ENCODE measurements at places on chromosomes 12 and 14.

GRCh38 chr12:79841248-79841877 lies 93.5 kb downstream of the PPP1R12A start:
- DNase-seq: no peak

DNA sequence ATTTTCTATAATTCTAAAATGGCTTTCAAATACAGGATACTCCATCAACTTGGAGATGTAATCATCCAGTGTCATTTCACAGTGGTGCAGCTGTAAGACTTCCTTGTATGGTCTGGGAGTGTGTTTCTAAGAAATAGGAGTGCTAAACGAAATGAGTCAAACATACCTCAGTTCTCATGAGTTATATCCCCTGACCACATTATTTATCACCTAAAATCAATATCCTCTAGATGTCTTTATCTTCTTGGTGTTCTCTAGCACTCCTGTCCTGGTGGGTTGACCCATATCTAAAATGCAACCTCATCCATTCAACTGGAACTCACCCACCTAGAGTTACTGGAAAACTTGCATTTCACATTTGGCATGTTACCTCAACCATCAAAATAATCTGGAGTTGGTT lies 33.2 kb downstream of the TMEM30B start:
- no peak for DNase-seq

- DNase-seq: no peak
Observed at GRCh38 chr12:45613296-45613695, 116.2 kb upstream of the ARID2 start.

GRCh38 chr14:33555710-33556350 lies 395.0 kb downstream of the EGLN3 start:
- no peak for DNase-seq

DNA sequence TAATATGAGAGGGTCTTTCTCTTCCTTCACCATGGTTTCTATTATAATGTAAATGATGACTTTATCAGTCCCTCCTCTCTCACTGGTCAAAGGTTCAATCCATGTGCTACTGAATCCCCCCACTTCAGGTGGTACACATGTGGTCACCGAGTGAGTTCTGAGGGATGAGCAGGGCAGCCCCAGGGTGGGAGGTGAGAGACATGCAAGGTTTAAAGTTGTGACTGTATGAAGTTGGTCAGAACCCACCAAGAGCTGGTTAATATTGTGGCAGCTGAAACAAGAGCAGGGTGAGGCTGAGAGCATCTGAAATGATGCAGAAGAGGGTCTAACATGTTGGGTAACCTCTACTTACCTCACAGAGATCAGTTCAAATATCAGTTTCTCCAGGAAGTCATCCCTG lies 444.7 kb upstream of the FBXO33 start:
- no peak for DNase-seq

- no peak for DNase-seq
Observed at GRCh38 chr14:70882776-70883492, 24.3 kb upstream of the PCNX1 start.

DNA sequence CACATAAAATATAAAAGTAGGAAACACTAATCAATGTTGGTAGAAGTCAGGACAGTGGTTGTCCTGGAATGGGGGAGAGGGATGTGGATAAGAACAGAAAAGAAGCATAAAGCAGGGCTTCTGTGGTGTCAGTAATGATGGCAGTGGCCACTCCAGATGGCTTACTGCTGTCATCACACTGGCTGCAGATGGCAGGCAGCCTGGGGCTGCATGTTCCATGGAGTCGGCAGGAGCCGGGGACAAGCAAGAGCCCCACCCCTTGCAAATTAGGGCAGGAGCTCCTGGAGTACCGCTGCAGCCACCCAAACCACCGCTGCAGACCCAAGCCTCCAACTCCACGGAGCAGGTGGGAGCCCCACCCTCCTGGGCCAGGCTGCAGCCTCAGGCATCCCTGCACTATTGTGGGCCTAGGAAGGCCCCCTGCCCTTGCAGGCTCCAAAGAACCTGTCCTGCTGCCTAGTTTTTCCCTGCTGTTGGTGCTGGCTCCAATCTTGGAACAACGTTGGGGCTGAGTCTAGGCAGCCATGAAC lies 28.8 kb upstream of the SLC5A8 start:
- no peak for DNase-seq

DNA sequence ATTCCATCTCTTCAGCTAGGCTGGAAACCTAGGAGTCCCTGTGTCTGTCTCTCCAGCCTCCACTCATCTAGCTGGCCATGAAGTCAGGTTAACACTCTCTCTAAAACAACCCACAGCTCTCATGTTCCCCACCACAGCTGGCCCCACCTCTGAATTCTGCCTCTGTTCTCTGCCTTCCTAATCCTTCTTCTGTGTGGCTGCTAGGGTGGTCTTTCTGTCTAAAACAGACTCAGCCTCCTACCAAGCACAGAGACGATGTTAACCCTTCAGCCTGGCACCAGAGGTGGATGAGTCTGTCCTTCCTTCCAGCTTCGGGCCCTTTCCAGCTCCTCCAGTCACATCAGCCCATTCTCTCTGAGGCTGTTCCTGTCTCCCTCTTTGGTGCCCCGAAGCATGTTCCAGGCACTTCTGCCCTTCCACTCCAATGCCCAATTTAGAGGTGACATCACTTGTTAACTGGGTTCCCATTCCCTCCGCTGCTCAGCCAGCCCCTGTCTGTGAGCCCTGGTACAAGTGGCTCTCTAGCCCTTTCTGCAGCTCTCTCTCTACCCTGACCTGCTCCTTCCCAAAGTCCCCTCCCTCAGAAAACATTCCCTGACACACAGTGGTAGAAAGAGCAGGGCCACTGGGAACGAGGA lies 9.1 kb downstream of the FIGNL2 start:
- no peak for DNase-seq

DNA sequence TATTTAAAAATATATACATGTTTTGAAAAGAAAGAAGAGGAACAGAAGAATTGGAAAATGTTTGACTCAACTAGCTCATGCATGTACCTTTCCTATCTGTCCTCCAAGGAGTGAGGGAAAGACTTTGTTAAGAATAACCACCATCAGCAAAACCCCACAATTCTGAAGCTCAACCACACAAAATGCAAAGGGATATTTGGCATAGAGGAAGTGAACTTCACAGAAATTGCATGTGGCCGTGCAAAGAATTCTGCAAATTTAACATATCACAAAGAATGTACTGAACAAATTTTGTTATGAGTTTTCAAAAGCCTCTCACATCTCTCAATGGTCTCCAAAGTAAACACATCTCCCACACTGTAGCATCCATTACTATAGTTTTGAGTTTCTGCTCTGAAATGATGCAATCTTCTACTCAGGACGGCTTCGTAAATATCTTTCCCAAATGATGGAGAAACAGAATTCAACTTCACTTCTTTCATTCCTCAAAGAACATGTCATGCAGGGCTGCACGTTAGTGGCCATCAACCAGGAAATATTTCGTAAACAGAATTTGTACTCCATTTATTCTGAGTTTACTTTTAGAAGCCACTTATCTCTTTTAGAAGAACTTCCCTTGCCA lies 17.6 kb downstream of the DUSP6 start:
- DNase-seq: no peak

DNA sequence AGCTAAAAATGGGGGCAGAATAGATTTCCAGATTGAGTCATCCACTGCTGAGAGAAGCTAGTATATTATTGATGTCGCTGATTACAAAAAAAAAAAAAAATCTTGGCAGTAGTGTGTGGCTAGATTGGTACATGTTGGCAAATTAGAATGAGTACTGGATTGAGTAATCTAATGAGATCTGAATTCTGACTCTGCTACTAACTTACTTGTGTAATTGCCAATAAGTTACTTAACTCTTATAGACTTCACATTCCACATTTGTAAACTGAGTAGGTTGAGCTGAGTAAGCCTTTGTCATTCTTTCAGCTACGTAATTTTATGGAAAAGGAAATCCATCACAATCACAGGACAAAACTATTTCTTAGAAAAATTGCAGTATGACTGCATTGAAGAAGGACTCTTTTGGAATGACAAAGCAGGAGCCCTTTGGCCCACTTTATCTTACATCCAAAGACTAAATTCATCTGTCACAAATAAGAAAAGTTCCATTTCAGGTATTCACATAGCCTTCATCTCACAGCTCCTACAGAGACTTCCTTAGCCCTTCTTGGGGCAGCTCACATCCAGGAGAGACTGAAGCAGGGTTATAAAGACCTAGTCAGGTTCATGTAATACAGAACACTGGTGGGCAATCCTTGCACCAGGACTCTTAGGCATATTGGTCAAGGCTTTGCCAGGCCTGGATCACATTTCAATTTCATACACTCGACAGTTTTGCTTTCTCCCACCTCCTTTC lies 197.3 kb upstream of the CPNE8 start:
- DNase-seq: no peak

DNA sequence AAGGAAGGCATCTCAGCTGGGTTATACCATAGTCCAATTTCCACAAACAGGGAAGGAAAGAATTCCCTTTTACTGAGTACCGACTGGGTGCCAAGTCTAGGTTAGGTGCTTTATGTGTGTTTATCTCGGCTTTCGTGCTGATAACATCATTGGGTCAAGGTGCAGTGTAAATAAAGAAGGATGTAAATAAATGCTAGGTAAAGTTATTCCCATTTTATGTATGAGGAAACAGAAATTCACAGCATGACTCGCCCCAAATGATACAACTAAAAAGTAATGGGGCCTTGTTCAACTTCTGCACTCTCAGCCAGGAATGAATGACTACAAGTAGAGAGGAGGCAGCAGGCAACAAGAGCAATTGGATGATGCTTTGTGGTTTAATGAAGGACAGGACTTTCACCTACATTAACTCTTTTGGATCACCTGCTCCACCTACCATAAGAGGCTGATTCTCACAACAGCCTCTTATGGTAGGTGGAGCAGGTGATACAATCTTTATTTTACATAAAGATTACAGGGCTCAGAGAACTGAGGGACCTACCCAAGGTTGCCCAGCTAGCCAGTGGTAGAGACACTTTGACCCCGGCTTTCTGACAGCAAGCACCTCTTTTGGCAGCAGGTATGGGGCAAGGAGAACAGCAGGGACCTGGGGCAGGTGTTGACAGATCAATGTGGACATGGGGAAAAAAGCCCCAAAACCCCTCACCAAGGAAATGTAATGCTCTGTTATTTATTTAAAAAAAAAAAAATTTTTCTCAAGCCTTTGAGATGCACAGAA lies 213.4 kb upstream of the NUDT4 start:
- DNase-seq: no peak

DNA sequence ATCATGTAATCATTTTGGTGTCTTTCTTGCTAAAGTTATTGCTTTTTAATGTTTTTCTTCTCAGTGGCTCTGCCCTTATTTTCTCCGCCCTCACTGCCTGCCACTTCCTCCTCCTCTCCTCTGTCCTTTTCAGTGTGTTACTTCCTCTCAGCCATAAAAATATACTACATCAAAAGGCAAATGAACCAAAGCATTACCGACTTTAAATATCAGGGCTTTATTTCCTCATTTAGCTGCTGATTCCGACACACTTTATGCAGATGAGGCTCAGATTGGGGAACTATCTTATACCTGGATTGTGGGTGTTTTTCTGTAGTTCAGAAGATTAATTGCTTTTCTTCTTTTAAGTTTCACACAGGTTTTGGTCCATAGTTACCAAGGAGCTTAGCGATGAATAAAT lies 118.1 kb downstream of the CMAS start:
- no peak for DNase-seq

All from C1 segment of cervical spinal cord (tissue), 14 donors.